Stimulated activated CD4-positive, alpha-beta T cell treated with anti-CD3 and anti-CD28 coated beads, Interleukin-12 subunit alpha, Interleukin-12 subunit beta, amount 100 ng/mL, for 24 hours (primary cell): ENCODE measurements at places on chromosomes 16 and 17.

GRCh38 chr16:24525970-24526559 lies 13.3 kb upstream of the RBBP6 start:
- DNase-seq: no peak

DNA sequence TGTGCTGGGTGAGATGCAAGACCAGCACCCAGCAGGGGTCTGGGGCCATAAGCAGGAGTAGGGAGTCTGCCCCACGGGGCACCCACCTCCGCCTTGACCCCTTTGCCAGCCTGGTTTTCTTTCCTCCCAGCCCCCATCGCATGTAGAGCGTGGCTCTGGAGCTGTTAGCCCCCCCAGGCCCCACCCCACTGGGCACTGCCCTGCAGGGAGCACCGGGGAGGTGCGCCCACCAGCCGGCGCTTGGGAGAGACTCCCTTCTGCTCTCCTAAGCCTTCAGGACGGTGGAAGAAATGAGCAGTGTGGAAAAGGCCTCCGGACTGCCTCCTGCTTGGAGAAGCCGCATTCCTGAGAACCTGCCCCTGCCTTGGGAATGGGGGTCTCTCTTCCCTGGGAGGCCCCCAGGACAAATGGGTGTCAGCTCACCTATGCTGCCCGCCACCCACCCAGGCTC lies 186.2 kb downstream of the IRF8 start:
- no peak for DNase-seq

DNA sequence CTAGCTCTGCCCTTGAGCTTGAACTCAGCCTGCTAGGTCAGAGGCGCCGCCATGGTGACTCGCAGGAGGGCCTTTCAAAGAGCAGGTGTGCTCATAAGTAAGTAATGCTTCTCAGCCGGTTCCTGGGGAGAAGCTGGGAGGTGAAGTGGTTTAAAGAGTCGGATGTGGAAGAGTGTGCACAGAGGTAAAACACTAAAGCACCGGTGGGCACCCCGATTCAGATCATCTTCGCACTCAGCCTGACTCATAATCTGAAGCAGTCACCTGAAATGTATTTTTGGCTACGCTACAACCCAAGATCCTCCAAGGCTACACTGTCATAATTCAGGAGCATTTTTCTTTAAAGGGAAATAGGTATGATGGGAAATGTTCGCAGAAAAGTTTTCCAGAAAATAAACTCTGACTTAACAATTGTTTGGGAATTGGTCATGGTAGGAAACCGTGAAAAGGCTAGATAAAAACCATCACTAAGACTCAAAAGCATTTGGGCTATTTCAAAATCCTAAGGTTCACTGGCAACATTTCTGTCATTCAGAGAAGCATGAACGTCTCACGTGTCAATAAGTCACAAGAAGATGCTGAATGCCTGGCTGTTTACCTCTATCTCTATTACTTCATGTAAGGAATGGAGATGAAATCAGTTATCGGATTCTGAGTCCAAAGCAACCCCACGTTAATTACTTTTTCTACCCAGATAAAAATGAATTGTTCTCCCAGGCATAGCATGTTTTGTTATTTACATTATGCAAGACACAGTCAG lies 17.8 kb downstream of the CDH8 start:
- DNase-seq: no peak

DNA sequence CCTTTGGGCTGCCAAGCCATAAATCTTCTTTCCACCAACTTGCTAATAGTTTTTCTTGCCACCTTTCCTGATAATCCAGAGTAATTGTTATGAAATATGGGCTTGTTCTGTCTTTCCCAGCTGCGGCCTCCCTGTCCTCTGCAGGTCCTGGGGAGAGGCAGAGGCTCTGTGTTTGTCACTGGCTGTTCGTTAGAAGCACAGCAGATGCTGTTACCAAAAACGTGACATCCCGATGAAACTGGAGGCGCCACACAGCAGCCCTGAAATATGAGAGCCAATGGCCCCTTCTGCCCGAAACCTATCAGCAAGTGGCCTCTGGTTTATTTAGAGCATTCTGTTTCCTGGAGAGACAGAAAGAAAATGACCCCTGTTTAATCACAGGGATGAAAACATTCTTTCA lies 115.1 kb upstream of the ANKFN1 start:
- no peak for DNase-seq

DNA sequence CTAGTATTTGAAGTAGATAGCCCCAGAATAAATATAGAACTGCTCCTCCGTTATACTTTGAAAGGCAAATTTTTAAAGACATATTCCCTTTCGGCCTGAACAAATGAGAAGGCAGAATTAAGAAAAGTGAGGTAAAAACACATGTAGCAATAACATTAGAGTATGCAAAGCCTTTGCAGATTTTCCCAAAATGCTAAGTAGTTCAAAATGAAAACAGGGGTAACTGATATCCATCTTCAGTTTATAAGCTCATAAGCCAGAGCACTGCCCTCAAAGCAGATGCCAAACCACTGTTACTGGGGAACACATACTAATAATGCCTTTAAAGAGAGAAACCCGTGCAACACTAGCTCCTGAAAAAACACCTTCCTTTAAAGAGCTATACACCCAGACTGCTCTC lies 51.3 kb upstream of the CLEC18B start:
- DNase-seq: no peak

DNA sequence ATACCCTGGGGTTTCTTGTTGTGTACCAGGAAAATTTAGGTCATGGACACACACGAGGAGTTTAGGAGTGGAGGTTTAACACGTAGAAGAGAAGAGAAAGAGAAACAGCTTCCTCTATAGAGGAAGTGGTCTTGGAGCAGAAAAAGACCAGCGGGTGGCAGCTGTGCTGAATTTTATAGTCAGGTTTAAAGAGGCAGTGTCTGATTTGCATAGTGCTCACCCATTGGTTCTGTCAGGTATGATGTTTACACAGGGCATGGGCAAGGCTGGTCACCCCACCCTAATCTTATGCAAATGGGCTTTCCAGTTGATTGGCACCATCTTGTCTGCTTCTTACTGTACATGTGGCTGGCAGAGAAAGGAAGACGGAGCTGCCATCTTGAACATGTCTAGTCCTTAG lies 309.0 kb downstream of the CDH13 start:
- no peak for DNase-seq
